Fibroblast of the aortic adventitia (primary cell): ENCODE measurements at places on chromosomes 7 and 10.

DNA sequence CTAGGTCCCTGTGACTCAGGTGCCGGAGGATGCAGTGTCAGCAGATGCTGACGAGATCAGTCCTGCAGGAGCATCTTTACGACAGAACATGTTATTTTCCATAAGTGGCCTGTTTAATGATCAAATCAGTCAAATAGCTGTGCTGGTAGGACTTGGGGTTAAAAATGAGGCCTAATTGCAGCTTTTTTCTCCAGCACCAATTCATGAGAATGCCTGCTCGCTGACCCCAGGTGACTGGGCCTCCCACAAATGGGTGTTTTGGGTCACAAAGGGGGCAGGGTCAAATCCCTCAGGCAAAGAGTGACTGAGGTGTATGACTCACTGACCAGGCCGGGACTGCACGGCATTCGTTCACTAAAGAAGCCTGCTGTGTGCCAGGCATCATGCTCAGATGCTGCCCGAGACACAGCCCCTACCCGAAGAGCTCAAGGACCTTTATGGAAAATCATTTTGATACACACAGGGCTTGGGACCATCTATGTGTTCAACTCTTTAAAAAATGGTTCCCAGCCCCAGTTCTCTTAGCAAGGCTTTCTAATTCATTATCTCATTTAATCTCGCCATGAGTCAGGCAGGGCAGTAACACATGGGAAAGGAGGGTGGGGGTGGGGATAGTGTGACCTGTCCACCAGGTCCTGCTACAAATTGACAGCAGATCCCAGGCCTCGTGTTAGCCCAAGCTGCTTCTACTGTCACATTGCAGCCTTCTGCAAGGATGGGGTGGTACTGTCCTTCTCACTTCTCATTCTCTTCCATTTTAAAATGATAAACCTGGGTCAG is 21.1 kb downstream of the ZNF775 start:
- peak; percentile 22 for DNase-seq

GRCh38 chr10:119205894-119206602 is 1.3 kb upstream of the GRK5 start:
- no peak for DNase-seq

- peak; percentile 36 for DNase-seq
Measured at GRCh38 chr10:19811540-19811939, 4.7 kb upstream of the PLXDC2 start.

DNA sequence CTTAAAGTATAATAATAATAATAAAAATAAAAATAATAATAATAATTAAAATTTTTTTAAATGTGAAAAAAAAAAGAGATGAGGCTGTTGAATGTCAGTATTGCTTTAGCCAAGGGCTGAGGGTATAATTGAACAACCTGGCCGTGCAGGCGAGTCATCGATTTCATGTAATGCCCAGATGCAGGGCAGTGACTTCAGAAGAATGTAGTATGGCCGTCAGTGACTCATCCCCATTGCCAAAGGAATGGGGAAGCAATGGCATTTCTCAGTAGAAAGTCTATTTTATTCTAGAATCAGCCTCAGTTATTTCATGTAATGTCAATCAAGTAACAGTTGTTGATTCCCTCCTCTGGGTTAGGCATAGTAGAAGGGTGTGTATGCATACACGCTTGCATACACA is 516.4 kb downstream of the GLRX3 start:
- no peak for DNase-seq

- DNase-seq, result no peak
Measured at GRCh38 chr7:7565746-7566650, 686 bp upstream of the MIOS start.

DNA sequence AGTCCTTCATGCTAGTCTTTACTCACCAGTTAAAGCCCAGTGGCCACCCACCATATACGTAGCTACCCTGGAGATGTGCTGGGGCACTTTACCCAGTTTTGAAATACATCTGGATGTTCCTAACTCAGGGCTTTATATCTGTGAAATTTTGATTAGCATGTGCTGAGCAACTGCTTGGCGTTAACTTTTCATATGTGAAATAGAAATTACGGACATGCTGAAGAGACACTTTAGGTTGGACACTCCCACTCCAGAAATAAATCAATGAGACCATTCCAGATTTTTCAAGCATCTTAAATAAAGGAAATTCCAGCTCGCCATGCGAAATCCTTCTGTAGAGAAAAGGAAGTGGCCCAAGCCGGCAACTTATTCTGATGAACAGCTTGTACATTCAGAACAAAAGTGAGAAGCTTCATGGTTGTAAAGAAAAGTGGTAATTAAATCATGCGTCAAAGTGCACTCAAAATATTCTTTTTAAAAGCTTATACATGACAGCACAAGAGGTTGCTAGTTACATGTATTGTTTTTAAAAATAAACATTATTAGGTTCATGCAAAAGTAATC is 153.5 kb upstream of the ITGB1 start:
- DNase-seq, result no peak

DNA sequence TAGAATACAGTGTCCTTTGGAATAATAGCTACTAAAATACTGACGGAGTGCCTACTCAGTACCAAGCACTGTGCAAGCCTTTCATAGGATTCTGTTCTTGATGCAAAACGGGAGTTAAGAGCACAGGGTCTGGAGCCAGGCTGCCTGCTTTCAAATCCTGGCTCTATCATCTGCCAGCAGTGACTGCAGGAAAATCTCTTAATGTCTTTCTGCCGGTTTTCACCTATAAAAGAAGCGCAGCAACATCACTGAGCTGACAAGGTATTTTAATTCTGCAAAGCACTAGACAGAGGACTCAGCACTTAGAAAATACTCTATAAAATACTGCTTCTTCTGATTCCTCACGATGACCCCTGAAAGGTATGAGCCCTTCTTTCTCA is 659 bp downstream of the FIGNL1 start:
- DNase-seq, result no peak

- no peak for DNase-seq
Measured at GRCh38 chr7:127571741-127572505, 13.5 kb downstream of the GCC1 start.

DNA sequence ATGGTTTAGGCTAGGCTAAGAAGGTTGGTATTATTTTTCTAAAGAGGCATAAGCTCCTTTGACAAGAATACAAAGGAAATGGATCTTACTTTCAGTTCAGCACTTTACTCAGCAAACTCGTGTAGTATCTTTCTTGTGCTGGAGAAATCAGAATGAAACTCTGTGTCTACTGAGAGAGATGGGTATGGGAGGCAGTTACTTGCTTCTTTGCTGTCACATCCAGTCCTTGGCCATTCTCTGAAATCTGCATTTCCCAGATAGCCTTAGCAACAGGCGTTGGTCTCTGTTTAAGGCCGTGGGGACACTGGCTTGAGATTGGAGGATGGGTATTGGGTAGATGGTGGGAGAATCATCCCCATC is 180.5 kb downstream of the NRP1 start:
- no peak for DNase-seq

DNA sequence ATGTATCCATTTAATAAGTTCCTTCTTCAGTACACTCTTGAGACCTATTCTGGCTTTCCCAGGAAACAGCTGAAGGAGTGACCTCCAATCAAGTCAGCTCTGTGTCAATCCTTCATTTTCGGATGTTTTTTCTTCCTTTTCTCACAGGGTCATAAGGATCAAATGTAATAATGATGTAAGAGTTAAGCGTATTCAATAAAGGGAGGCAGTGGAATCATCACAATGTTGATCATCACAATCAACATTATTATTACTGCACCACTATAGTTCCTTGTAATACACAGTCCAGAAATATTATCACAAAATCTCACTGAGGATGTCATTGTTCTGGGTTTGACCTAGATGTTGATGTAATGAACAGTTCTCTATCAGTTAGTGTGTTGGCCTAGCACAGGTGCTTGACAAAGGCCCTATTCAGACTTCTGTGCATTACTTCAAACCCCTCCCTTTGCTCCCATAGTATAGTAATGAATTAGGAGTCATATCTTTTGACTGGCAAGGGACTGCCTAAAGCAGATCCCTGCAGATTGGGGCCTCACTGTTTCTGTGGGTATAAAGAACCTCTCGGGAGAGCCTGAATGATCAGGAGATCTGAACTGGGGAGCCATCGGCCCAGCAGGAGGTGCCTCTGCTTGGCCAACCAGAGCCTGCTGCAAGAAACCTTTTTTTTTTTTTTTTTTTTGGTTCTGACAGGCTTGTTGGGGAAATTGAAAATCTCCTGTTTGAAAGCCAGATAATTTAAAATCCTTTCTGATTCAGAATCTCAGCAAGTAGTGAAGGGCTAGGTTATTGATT is 100.6 kb downstream of the KAT6B start:
- DNase-seq, result no peak

- DNase-seq, result no peak
Measured at GRCh38 chr7:88363249-88363648, 56.6 kb upstream of the STEAP4 start.

DNA sequence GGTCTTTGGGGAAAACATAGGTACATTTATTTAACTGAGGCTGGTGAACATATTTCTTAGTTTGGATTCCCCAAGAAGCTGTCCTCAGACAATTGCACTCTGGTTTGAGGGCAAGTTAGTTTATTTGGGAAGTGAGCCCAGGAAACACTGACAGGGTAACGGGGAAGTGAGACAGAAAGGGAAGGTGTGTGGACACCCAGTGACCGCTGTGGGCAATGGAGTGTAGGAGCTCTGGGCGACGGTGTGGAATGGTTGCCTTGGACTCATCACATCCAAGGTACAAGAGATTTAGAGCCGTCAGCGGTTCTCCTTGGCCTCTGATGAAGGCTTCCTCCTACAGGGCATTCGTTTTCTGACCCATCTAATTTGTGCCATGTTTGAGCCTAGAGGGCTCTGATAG is 7.1 kb downstream of the MRC1 start:
- no peak for DNase-seq

DNA sequence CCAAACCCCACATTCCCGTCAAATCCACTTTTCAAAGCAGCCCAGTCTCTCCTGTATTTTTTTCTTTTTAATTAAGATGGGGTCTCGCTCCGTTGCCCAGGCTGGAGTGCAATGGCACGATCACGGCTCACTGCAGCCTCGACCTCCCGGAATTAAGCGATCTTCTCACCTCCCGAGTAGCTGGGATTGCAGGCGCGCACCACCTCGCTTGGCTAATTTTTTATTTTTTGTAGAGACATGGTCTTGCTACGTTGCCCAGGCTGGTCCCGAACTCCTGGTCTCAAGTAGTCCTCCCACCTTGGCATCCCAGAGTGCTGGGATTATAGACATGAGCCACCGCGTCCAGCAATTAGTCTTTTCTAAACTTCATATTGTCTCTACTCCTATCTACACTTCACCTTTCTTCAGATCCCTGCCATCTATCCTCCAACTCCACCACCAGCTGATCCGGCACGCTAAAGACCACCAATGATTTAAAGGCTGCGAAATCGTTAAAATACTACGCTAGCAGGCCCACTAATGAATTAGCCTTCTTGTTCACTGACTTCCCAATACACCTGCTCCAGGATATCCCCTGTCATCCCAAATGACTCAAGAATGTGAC is 525 bp upstream of the CHUK start:
- DNase-seq, result no peak

- DNase-seq, result no peak
Measured at GRCh38 chr10:51270936-51271530, 196.7 kb downstream of the PRKG1 start.

DNA sequence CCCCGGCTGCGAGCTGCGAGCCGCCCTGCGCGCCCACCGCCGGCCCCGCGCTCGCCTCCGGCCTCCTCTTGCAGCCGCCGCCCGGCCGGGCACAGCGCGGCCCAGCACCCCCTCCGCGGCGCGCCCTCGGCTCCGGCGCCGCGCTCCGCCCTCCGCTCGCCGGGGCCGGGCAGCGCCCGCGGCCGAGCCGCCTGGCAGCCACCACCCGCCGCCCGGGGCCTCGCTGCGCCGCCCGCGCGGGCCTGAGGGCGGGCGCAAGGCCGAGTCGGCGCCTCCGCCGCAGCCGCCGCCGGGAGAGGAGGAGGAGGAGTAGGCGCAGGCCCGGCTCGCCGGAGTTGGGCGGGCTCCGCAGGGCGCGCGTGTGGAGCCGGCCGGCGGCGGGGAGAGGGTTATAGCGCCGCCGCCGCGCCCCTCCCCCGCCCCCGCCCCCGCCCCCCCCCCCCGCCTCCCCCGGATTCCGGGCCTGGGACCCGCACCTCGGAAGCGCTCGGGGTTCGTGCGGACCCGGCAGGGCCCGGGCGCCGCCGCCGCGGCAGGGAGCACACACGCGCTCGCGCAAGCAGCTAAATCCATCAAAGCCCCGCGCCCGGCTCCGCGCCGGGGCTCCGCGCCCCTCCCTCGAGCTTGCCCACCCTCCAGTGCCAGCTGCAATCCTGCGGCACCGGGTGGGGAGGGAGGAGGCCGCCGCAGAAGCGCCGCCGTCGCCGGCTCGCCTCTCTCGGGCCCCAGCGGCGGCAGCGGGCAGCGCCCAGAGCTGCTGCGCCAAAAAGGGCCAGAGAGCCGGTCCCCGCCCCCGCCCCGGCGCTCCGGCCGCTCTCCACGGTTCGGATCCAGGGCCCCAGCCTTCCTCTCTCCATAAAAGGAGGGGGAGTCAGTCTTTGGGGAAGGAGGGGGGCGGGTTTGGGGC is at the start of gene PDGFA:
Gene PDGFA, minus strand, starts transcription at position 363 of the 907 bp plus-strand sequence. CDS start 845 bp downstream, outside the sequence.
- DNase-seq, result peak; percentile 44

GRCh38 chr7:149880638-149881311 is 7.0 kb downstream of the ATP6V0E2 start:
- peak; percentile 41 for DNase-seq

- no peak for DNase-seq
Measured at GRCh38 chr7:32275216-32276009, 205.2 kb upstream of the PDE1C start.

- peak; percentile 67 for DNase-seq
Measured at GRCh38 chr10:45809837-45810236, 37.5 kb downstream of the AGAP4 start.
